ENCODE measurements at places on chromosomes 5 and 9.
A peak's percentile ranks its signal among the peaks of the same experiment; 100 is the strongest.

DNA sequence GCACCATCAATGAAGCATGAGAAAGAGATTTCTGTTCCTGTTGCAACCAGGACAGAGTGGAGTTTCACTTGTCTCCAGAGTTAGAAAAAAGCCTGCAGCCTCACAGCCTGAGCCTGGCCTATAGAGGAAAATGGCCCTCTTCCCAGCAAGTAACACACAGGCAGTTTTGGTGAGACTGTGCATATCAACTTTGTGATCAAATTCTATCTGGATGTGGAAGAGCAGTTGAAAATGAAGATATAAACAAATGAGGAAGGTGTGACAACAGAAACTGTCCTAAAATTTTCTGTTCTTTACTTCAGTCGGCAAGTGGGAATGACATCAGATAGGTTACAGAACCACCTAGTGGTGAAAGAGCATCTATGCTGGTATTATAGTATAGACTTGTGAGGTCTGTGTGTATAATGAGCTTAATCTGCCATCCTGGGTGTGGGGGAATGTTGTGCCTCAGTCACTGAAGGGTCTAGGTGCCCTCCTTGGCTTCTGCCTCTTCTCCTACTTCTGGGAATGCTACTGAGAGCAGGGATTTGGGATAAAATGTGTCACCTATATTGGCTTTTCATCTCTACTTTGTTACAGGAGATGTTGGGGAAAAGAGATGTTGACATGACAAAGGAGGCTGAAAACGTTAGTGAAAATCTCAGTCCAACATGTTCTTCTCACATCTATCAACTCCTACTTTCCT, 28.2 kb downstream of the YIPF5 start:
- no peak for DNase-seq

DNA sequence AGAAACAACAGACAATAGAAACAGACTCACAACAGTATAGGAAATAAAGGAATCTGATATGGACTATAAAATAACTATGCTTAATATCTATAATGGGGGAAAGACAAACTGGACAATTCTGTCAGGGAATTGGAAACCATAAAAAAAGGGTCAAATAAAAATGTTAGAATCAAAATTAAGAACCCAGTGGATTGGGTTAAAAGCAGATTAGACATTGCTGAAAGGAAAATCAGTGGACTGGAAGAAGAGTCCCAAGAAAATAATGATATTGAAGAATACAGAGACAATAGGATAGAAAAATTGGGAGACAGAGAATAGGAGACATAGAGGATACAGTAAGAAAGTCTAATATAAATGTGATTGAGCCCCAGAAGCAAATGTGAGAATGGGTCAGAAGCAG, 199.2 kb downstream of the PBX3 start:
- DNase-seq, result no peak

DNA sequence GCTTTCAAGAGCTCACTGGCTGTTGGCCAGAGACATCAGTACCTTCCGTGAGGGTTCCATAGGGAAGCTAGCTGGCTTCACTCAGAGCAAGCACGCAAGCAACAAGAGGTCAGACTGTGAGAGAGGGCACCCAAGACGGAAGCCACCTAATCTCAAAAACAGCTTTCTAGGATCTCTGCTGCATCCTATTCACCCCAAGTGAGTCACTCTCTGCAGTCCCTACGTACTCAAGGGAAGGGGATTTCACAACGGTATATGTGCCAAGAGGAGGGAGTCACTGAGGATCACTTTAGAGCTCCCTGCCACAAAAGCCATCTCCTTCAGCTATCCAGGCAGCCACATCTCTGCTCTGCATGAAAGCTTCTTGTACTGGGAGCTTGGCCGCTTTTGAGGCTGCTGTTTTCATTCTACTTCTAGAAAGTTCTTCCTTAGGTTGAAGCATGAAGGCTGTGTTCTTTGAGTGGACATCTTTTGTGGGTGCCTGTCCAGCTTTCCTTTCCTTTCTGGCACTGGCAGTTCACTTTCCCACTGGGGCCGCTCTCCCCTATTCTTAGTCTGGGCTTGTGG, 249.5 kb downstream of the MAN2A1 start:
- DNase-seq, result no peak

- no peak for DNase-seq
Observed at GRCh38 chr9:130110596-130111021, 56.9 kb downstream of the GPR107 start.

DNA sequence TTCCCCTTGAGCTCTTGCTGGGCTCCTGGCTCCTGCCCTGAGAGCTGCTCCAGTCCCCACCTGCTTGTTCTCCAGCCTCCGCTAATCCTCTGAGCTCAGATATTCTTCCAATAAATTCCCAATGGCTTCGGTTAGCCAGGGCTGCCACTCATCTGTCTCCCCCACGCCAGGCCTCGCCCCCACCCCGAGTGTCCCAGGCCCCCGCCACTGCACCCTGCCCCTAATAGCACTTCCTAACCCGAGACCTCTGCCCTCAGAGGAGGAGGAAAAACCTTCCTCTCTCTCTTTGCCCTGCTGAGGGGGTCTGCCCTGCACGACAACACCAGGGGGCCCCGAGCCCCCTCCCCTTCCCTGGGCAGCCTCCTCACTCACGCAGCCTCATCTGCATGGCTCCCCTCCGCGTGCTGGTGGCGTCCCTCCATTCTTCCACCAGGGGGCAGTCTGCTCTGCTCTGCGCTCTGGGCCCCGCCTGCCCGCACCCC, 5.4 kb upstream of the LCN15 start:
- DNase-seq, result peak; percentile 43

GRCh38 chr9:129887334-129888292, 52.4 kb downstream of the USP20 start:
- peak; percentile 88 for DNase-seq

GRCh38 chr5:13505326-13505725, 439.2 kb downstream of the DNAH5 start:
- DNase-seq, result no peak

GRCh38 chr9:130337784-130338380, 72.3 kb downstream of the HMCN2 start:
- DNase-seq, result no peak
